Esophagus squamous epithelium (tissue), 5 donors: ENCODE measurements at places on chromosomes 13 and 19.

DNA sequence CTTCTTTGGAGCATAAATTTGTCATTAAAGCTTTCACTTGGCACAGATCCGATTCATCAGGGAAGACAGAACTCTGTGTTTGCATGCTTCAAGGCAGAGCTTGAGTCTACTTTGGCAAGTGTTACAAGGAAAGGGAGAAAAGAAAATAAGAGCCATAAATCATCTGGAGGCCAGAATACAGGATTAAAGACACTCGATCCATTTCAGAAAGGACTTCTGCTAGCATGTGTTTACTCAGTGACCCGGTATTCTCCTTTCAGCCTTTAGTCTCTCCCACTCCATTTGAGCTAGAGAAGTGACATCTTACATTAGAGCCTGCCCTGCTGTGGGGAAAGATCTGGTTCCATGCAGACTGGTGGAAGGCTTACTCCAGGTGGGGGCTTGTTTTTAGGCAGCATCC lies 306.4 kb downstream of the KLF5 start:
- no peak for DNase-seq

GRCh38 chr13:93248627-93249047 lies 22.0 kb downstream of the GPC6 start:
- DNase-seq, result no peak

DNA sequence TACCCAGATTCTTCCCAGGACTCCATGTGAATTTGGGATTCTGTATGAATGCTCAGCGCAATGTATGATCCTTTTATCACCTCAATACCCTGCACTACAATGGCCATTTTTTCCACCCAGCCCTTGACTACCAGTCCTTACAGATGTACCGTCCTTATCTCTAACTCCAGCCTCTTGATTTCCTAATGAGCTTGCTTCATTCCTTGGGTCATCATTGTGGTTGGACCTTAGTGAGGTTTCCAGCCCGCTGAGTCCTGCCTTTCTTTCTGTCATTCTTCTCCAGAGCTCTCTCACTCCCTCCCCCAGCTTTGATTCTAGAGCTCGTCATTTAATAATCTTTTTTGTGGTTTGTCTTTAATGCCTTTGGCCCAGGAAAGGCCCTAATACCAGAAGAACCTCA lies 438.5 kb downstream of the ZNF536 start:
- DNase-seq, result no peak

- DNase-seq, result no peak
Measured at GRCh38 chr13:30757026-30757742, 21.8 kb downstream of the ALOX5AP start.

DNA sequence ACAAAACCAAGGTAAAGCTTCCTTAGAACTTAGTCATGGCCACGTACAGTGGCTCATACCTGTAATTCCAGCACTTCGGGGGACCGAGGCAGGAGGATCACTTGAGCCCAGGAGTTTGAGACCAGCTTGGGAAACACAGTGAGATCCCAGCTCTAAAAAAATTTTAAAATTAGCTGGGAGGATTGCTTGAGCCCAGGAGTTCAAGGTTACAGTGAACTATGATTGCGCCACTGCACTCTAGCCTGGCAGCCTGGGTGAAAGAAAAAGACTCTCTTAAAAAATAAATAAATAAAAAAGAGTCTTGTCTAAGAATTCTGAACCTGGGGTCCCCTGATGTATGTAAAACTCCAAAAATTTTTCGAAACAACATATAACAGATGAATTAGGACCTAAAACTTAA lies 34.9 kb downstream of the N4BP2L2 start:
- no peak for DNase-seq

DNA sequence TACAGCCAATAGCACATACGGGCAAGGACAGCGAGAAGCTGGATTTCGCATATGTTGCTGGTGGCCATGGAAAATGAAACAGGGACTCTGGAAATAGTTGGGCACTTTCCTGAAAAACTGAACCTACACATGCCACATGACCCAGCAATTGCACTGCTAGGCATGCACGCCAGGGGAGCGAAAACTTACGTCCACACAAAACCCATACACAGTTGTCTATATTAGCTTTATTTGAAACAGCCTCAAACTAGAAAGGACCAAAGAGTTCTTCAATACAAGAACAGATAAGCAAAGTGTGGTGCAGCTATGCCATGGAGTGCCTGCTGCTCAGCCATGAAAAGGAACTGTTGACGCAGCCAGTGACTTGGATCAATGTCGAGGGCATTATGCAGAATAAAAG lies 7.3 kb upstream of the SPACA7 start:
- no peak for DNase-seq

DNA sequence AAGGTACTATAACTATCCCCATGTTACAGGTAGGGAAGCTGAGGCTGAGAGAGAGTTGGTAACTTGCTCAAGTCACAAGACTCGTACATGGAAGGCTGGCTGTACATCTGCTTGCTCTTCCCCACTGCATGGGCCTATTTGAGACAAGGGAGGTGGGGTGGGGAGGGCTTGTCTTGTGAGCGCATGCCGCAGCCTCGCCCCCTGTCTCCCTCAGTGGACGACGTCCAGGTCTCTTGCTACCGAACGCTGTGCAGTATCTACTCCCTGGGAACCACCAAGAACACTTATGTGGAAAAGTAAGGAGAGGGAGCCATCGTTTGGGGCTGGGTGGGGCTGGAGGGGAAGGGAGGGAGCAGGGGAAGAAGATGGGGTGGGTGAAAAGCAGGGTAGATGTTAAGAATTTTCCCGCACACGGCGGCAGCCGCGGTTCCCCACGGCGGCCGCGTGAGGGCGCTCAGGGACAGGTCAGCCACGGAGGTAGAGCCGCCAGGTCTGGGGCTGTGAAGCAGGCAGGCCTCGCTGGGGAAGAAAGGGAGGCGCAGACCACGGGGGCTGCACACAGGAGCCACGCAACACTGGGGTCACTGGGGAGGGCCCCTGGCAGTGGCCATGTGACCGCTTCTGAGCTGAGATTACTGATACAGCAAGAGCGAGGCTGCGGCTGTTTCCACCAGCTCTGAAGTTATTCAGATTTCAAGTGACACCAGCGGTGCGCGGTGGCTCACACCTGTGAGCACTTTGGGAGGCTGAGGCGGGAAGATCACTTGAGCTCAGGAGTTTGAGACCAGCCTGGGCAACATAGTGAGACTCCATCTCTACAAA lies 81.5 kb downstream of the RYR1 start:
- no peak for DNase-seq

- no peak for DNase-seq
Measured at GRCh38 chr13:47846886-47847285, 154.2 kb downstream of the SUCLA2 start.

GRCh38 chr13:104170980-104171555 lies 1104.9 kb upstream of the SLC10A2 start:
- no peak for DNase-seq

- DNase-seq, result no peak
Measured at GRCh38 chr19:45834970-45835369, 19.9 kb upstream of the RSPH6A start.

- no peak for DNase-seq
Measured at GRCh38 chr19:18253716-18254115, 20.5 kb downstream of the IQCN start.

DNA sequence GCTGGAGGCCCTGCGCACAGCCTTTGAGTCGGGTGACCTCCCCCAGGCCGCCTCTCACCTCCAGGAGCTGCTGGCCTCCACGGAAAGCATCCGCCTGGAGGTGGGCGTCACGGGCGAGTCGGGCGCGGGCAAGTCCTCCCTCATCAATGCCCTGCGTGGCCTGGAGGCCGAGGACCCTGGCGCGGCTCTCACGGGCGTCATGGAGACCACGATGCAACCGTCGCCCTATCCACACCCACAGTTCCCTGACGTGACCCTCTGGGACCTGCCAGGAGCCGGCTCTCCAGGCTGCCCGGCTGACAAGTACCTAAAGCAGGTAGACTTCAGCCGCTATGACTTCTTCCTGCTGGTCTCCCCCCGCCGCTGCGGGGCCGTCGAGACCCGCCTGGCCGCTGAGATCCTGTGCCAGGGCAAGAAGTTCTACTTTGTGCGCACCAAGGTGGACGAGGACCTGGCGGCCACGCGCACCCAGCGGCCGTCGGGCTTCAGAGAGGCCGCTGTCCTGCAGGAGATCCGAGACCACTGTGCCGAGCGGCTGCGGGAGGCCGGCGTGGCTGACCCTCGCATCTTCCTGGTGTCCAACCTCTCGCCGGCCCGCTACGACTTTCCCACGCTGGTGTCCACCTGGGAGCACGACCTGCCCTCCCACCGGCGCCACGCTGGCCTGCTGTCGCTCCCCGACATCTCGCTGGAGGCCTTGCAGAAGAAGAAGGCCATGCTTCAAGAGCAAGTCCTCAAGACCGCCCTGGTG lies 2.9 kb downstream of the IRGC start:
- no peak for DNase-seq

DNA sequence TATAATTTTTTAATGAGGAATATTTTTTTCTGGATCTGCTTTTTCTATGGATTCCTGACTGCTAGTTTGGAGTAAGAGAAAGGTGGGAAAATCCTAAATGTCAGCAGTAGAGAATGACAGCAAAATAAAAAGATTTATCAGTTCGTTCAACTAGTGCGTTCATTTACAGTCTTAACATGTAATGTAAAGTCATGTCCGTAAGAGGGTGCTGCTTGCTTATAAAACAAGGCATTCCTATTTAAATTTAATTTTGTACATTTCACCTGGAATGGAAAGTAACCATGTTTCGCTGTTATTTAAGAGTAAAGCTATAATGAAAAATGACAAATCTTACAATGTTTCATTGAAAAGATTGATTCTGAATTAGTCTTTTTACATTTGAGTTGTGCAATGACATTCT lies 76.6 kb downstream of the ZMYM2 start:
- no peak for DNase-seq

DNA sequence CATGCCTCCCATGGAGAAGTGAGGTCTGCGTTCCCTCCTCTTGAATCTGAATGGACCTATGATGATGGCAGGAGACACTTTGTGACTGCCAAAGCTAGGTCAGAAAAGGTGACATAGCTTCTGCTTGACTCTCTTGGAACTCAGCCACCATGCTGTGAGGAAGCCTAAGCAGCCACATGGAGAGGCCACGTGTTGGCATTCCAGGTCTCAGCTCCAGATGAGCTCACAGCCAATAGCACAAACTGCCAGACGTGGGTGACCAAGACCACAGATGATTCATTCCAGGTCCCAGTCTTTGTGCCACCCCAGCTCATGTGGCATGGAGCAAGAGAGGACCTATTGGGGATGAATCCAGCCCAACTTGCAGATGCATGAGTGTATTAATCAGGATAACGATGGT lies 8.7 kb upstream of the GGACT start:
- DNase-seq, result no peak

DNA sequence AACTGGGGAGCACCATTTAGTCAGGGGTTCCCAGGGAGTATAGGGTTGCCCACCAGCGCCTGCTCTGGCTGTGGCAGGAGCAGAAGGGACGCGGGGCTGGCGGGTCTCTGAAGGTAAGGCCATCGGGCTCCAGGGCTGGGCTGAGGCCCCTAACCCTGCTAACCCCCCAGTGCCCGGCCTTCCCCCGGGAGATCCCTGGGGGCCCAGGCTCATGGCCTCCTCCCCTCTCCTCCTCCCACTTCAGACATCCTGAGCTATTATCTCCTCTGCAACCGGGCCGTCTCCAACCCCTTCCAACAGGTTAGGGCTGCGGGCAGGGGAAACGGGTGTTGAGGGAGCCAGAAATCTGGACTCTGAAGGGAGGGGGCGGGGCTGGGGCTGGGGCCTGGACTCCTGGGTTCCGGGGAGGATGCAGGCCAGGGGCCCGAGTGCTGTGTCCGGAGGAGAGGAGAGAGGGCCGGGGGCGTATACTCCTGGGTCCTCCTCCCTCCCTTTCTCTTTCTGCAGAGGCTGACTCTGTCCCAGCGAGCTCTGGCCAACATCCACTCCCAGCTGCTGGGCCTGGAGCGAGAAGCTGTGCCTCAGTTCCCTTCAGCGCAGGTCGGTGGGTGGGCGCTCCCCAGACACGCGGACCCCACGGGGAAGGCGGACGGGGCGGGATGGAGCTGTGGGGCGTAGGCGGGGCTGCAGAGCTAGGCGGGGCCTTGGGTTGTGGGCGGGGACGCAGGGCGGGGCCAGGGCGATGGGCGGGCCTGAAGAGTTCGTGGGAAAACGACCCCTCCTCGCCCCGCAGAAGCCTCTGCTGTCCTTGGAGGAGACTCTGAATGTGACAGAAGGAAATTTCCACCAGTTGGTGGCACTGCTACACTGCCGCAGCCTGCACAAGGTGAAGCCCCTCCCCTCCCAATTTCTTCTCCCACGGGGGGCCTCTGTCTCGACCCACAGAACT lies 15.3 kb downstream of the TTYH1 start:
- DNase-seq, result no peak

GRCh38 chr19:1470055-1470304 lies 9.0 kb downstream of the C19orf25 start:
- no peak for DNase-seq

GRCh38 chr13:42056146-42056545 lies 7.7 kb downstream of the DGKH start:
- DNase-seq, result no peak

- DNase-seq, result no peak
Measured at GRCh38 chr19:17041976-17042375, 15.4 kb upstream of the CPAMD8 start.

- DNase-seq, result no peak
Measured at GRCh38 chr19:4087787-4088679, 21.3 kb upstream of the ZBTB7A start.

- DNase-seq, result no peak
Measured at GRCh38 chr19:41934849-41935374, 6.7 kb upstream of the ERFL start.

GRCh38 chr13:100336795-100337516 lies 248.1 kb downstream of the PCCA start:
- no peak for DNase-seq

DNA sequence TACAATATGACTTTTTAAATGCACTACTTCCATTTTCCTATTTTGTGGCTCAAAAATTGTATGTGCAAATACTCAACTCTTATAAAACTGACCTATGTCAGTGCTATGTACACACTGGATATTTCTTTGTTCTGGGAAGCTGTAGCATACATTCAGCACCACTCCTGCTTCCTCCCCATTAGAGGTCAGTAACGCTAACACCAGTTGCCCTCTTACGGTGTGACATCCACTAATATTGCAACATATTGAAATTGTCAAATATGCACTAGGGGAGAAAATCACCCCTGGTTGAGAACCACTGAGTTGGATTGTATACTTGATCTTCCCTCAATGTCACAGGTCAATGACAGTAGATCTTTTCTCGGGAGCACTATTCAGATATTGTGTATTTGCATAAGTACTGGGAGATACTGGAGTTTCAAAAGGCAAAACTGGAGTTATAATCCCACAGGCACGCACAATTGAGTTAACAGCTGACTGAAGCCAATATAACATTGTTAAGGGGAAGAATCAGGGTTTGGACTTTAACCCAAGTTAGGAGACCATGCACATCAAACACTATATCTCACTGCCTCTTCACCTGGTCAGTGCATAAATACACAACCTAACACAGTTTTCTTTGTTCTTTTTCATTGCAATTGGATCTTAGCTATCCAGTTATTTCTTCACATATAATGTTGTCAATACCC lies 1276.5 kb upstream of the MIR17HG start:
- DNase-seq, result no peak
